Endothelial cell of umbilical vein (primary cell): ENCODE measurements at places on chromosomes 5 and 9. TPM values are rescaled to one million over a fixed set of nuclear protein-coding genes. Genes with fewer than 3 reads are reported as not detected.

CCL27 gene
- not detected in 2 replicates for total RNA-seq

IRX1 gene
- not detected in 2 replicates for total RNA-seq

KIF4B gene
- 0.14 and 0.44 TPM in 2 replicates for total RNA-seq

MAMDC4 gene
- 7.2 and 7.7 TPM in 2 replicates for total RNA-seq

SPAAR gene
- 13.0 and 24.8 TPM in 2 replicates for total RNA-seq

HAVCR2 gene
- total RNA-seq = 0.42 TPM in 1 of 2 replicates, not detected in the other

CDH9 gene
- total RNA-seq = not detected in 2 replicates

CARD19 gene
- total RNA-seq = 45.7 and 58.4 TPM in 2 replicates

TMEM252 gene
- not detected in 2 replicates for total RNA-seq

LMNB1 gene
- 134 and 144 TPM in 2 replicates for total RNA-seq

PAPPA gene
- total RNA-seq = 0.12 and 0.13 TPM in 2 replicates

DNAH5 gene
- total RNA-seq = 0.35 and 1.7 TPM in 2 replicates

GPR151 gene
- total RNA-seq = not detected in 2 replicates

SLC25A48 gene
- not detected in 2 replicates for total RNA-seq

C9 gene
- total RNA-seq = 0.44 TPM in 1 of 2 replicates, not detected in the other

TLX3 gene
- total RNA-seq = not detected in 2 replicates

SPTAN1 gene
- total RNA-seq = 478 and 502 TPM in 2 replicates

C5 gene
- 1.6 and 1.8 TPM in 2 replicates for total RNA-seq

SH3TC2 gene
- 3.3 and 4.3 TPM in 2 replicates for total RNA-seq

STKLD1 gene
- 0.77 and 0.85 TPM in 2 replicates for total RNA-seq

ZNF622 gene
- 23.1 and 26.6 TPM in 2 replicates for total RNA-seq

SLC36A2 gene
- not detected in 2 replicates for total RNA-seq

BTNL9 gene
- total RNA-seq = 0.13 TPM in 1 of 2 replicates, not detected in the other

P4HA2 gene
- total RNA-seq = 37.4 and 37.6 TPM in 2 replicates

GDA gene
- total RNA-seq = not detected in 2 replicates

HEMGN gene
- not detected in 2 replicates for total RNA-seq

OLFML2A gene
- 0.32 and 1.1 TPM in 2 replicates for total RNA-seq

OXCT1 gene
- 33.7 and 37.4 TPM in 2 replicates for total RNA-seq

PRDM9 gene
- not detected in 2 replicates for total RNA-seq

FAM81B gene
- total RNA-seq = not detected in 2 replicates

LTC4S gene
- total RNA-seq = 0.88 and 0.95 TPM in 2 replicates

PCDHB15 gene
- 0.55 and 0.69 TPM in 2 replicates for total RNA-seq

RLN2 gene
- 0.48 TPM in 1 of 2 replicates, not detected in the other for total RNA-seq

FOXD1 gene
- total RNA-seq = 0.14 and 0.20 TPM in 2 replicates

PCDHGB3 gene
- total RNA-seq = 1.7 and 2.0 TPM in 2 replicates

AFAP1L1 gene
- 73.2 and 76.2 TPM in 2 replicates for total RNA-seq

PPP1R26 gene
- total RNA-seq = 11.8 and 16.9 TPM in 2 replicates

F12 gene
- 1.00 and 1.4 TPM in 2 replicates for total RNA-seq

RANBP17 gene
- total RNA-seq = 13.6 and 17.1 TPM in 2 replicates

LCN9 gene
- total RNA-seq = not detected in 2 replicates

ENTREP1 gene
- 5.0 and 7.1 TPM in 2 replicates for total RNA-seq

TTC23L gene
- 0.25 TPM in 1 of 2 replicates, not detected in the other for total RNA-seq

LCN15 gene
- not detected in 2 replicates for total RNA-seq

ZFYVE16 gene
- 36.8 and 43.1 TPM in 2 replicates for total RNA-seq
